NCI-H774 (cell line): ENCODE measurements at places on chromosomes 4 and X.

DNA sequence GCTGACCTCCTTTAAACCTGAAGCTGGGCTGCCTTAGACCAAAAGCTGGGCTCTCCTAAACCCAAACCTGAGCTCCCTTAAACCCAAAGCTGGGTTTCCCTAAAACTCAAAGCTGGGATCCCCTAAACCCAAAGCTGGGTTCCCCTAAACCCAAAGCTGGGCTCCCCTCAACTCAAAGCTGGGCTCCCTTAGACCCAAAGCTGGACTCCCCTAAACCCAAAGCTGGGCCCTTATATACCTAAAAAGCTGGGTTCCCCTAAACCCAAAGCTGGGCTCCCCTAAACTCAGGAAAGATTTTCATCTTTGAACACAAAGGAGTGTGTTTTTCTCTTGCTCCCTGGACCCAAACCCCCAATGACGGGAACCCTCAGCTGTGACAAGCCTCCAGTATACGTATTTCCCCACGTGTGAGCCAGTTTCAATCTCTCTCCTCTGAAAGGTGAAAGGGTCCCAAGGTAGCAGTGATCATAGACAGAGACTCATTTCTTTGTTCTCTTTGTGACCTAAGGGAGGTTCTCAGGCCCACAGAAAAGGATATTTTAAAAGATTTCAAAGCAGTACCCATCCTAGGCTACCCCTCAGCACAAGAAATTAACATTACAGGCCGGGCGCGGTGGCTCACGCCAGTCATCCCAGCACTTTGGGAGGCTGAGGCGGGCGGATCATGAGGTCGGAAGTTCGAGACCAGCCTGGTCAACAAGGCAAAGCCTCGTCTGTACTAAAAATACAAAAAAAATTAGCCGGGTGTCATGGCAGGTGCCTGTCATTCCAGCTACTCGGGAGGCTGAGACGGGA, 31.3 kb upstream of the ASMTL start:
- DNase-seq: no peak

GRCh38 chr4:188106454-188106853, 2.9 kb downstream of the TRIML2 start:
- no peak for DNase-seq

DNA sequence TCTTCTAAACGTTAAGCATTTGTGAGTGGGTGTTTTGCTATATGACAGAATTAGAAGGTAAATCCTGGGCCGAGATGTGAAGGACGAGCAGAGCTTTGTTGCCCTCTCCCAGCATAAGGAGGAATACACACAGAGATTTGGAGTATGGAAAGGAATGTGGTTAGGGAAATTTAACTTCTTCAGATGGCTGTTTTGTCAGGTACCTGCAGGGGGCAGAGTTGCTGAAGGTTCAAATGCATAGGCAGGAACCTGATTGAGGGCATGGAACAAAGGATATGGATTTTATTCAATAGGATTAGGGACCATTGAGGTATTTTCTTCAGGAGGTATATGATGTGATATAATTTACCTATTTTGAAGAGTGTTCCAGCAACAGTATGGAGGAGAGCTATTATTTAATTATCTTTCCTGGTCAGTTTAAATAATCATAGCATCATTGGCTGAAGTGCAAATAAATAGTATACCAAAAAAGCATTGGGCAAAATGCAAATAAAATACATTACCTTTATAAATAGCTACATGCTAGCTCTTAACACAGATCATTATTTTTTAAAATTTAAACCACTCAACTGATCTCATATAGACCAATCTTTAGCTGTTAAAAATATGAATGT, 143.6 kb downstream of the SLIT2 start:
- DNase-seq: peak; percentile 28

DNA sequence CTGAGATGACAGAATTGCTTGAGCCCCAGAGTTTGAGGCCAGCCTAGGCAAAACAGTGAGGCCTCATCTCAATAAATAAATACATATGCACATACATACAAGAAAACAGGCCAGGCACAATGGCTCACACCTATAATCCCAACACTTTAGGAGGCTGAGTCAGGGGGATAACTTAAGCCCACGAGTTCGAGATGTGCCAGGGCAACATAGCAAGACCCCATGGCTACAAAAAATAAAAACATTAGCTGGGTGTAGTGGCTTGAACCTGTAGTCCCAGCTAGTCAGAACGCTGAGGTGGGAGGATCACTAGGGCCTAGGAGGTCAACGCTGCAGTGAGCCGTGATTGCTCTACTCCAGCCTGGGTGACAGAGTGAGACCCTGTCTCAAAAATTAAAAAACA, 51.6 kb upstream of the NEUROG2 start:
- no peak for DNase-seq

GRCh38 chr4:153143527-153144348, 60.5 kb upstream of the TRIM2 start:
- no peak for DNase-seq

DNA sequence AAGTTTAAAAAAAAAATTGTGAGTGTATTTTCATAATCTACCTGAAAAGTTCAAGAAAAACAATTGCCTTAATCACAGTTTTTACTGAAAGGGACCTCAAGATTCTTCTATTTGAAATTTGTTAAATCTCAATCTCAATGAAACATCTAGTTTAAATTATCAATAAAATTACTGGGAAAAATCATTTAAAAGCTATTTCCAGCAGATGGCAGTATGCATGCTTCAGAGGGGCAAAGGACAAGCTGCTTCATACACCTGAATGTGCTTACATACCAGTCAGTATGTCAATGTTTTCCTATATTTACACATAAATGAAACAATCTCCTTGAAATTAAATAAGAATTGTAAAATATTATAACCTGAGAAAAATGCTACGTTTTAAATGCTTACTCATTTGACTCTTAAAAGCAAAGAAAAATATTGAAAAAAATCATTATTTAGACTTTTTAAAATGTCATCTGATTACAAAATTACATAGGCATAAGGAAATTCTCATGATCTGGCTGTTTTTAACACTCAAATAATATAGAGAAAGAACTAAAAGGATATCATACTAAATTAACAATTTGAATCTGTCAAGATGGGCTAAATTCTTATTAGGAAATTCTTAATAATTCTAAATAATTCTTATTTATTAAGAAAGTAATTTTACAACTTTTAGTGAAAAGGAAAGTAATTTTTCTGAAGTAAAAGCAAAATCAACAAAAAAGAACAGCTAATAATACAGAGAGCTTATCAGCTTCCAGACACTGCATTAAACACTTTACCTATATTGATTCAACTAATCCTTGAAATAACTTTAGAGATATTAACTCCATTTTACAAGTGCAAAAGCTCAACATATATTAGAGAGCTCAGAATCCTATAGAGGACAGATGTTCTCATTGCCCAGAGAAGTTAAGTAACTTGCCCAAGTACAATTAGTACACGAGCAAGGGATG, 242.1 kb downstream of the ADAMTS3 start:
- peak; percentile 9 for DNase-seq

- peak; percentile 9 for DNase-seq
Observed at GRCh38 chrX:18725310-18725943, 18.0 kb downstream of the PPEF1 start.
